ENCODE measurements at places on chromosomes 16 and 17. TPM values are rescaled to one million over a fixed set of nuclear protein-coding genes. Genes with fewer than 3 reads are reported as not detected.

DNA sequence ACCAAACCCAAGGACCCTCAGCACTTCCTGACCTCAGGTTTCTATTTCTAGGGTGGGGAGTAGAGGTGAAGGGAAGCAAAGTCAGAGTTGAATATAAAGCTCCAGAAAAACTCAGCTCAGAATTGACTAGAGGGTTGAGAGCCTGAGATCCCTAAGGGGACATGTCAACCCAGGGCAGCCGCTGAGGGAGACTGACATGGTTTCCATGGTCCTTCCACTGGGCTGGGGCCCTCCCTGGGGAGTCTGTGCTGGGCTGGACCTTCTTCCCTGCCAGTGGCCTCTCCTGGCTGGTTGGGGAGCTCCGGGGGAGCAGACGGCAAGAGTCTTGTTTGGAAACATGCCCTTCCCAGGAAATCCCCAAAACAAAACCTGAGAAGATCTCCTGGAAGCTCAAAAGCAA lies 121.3 kb downstream of the METRNL start:
- DNase-seq = no peak

GRCh38 chr17:81317961-81318605 lies 23.0 kb upstream of the SLC38A10 start:
- DNase-seq = no peak

The PABPN1L gene
- not detected for polyA plus RNA-seq

DNA sequence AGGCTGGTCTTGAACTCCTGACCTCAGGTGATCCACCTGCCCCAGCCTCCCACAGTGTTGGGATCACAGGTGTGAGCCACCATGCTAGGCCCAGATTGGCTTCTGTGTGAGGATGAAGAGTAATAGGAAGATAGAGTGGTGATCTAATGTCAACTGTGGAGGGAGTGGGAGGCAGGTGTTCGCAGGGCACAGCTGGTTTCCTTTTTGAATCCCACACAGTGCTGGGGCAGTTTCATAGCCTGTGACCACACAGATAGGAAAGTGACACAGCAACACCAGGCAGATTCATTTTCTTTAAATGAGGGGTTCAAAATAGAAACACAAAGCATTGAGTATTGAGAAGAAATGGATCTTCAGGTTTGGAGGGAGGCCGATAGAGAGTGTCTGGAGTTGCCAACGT lies 540.3 kb downstream of the WWOX start:
- DNase-seq = no peak

The ZACN gene
- 18.4 TPM for polyA plus RNA-seq

GRCh38 chr16:3677994-3678393 lies 23.5 kb downstream of the DNASE1 start:
- DNase-seq = no peak
